Esophagus squamous epithelium (tissue), 5 donors: ENCODE measurements at places on chromosomes 1 and 21.
A peak's percentile ranks its signal among the peaks of the same experiment; 100 is the strongest.

DNA sequence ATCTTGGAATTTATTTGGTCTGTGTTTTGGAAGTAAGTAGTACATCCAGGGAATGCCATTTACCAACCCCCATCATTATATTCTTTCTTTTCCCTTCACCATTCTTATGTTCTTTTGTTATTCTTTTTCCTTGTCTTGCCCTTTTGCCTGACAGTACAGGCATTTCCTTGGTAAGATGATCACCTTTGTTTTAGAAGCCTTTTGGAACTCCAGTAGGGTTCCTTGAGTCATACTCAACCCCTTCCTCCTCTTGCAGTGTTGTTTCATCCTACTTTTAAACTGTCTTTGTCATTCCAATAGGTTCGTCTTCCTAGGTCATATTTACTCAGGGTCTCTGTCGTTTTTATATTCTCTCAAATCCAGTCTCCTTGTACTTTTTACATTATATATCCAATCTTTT is 9.2 kb downstream of the MRPS21 start:
- DNase-seq, result no peak
- peaks cover 4% of the 10 kb centered on the region for H3K4me1 ChIP-seq
- no peaks in the 10 kb centered on the region for H3K27me3 ChIP-seq
- H3K36me3 ChIP-seq, result no peaks in the 10 kb centered on the region
- peak overlapping the region; percentile 44 for H3K27ac ChIP-seq

DNA sequence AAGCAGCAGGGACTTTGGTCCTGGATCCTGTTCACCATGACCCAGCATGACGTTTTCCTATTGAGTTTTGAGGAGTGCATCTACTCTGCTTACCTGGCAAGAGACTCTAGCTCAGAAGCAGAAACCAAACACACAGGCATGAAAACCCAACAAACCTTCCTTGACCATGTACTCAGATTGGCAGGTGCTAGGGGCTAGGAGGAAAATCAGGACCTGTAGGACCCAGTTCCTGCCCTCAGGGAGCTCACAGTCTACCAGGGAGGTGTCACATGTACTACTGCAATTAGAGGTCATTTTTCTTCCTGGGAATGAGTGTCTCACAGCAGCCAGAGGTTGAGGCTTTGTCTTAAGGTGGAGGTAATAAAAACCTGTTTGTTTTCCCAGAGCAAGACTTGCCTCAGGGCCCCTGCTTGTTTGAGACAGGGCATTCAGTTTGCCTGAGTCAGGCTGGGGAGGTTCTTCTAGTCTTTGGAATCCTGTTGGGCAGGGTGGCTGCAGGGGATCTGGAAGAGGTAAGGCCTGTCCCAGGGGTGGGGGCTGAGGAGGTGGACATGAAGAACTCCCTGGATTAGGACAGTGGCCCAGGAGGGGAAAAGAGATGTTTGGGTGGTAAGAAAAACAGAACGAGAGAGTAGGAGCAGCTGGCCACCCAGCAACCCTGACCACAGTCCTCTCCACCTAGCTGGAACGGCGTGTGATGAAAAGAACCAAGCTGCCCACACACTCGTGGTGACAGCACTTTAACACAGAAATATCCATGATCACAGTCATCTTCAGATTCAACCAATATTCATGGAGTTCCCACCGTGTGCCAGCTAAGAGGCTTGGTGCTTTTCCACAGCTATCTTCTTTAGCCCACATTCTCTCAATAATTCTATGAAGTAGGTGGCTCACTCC is 30.8 kb downstream of the IER5 start:
- no peak for DNase-seq
- H3K4me3 ChIP-seq, result no peak overlapping the region
- H3K4me1 ChIP-seq, result peaks cover 88% of the 10 kb centered on the region
- no peaks in the 10 kb centered on the region for H3K27me3 ChIP-seq

DNA sequence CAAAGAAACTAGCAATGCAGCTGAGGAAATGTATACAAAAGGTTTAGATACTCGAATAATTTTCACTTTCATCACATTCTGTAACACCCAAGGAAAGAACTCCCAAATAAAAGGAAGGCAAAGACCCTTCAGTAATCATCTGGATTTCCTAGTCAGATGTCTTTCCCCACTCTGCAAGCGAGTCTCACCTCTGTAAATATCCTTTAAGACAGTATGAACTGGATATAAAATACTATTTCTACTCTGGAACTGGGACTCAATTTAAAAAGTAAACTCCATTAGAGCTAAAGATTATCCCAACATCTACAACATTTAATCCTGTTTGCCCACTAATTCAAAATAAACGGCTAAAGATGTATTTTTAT is 27.0 kb downstream of the C2CD2 start:
- peaks cover 56% of the 10 kb centered on the region for H3K4me1 ChIP-seq
- H3K4me3 ChIP-seq, result peak overlapping the region; percentile 46
- peak overlapping the region; percentile 88 for H3K27ac ChIP-seq
- no peaks in the 10 kb centered on the region for H3K27me3 ChIP-seq

- peaks cover 4% of the 10 kb centered on the region for H3K4me1 ChIP-seq
- H3K4me3 ChIP-seq, result no peak overlapping the region
- no peaks in the 10 kb centered on the region for H3K36me3 ChIP-seq
- no peak for DNase-seq
- H3K27me3 ChIP-seq, result no peaks in the 10 kb centered on the region
These were observed 35.7 kb downstream of the ZMYND12 start for GRCh38 chr1:42420121-42420520.

- no peaks in the 10 kb centered on the region for H3K4me1 ChIP-seq
- no peaks in the 10 kb centered on the region for H3K27me3 ChIP-seq
- no peak for DNase-seq
- H3K36me3 ChIP-seq, result peaks cover 58% of the 10 kb centered on the region
- no peak overlapping the region for H3K4me3 ChIP-seq
- H3K27ac ChIP-seq, result no peak overlapping the region
These were observed 94.0 kb downstream of the NPHP4 start for GRCh38 chr1:5898266-5898665.

GRCh38 chr21:35044770-35045541 is 4.1 kb downstream of the RUNX1 start:
- H3K27me3 ChIP-seq, result no peaks in the 10 kb centered on the region
- H3K4me1 ChIP-seq, result peaks cover 12% of the 10 kb centered on the region
- DNase-seq, result no peak
- no peak overlapping the region for H3K27ac ChIP-seq

GRCh38 chr1:173553312-173553711 is 49.6 kb downstream of the SLC9C2 start:
- no peak overlapping the region for H3K4me3 ChIP-seq
- no peaks in the 10 kb centered on the region for H3K36me3 ChIP-seq
- no peak overlapping the region for H3K27ac ChIP-seq
- H3K4me1 ChIP-seq, result no peaks in the 10 kb centered on the region

GRCh38 chr1:240424740-240425464 is 187.1 kb downstream of the GREM2 start:
- H3K4me3 ChIP-seq, result no peak overlapping the region
- H3K27ac ChIP-seq, result no peak overlapping the region
- DNase-seq, result no peak
- no peaks in the 10 kb centered on the region for H3K36me3 ChIP-seq

GRCh38 chr1:157925419-157926166 is 67.9 kb upstream of the KIRREL1 start:
- H3K4me3 ChIP-seq, result no peak overlapping the region
- no peak for DNase-seq
- H3K27me3 ChIP-seq, result peaks cover 5% of the 10 kb centered on the region
- no peak overlapping the region for H3K27ac ChIP-seq
- H3K4me1 ChIP-seq, result no peaks in the 10 kb centered on the region

DNA sequence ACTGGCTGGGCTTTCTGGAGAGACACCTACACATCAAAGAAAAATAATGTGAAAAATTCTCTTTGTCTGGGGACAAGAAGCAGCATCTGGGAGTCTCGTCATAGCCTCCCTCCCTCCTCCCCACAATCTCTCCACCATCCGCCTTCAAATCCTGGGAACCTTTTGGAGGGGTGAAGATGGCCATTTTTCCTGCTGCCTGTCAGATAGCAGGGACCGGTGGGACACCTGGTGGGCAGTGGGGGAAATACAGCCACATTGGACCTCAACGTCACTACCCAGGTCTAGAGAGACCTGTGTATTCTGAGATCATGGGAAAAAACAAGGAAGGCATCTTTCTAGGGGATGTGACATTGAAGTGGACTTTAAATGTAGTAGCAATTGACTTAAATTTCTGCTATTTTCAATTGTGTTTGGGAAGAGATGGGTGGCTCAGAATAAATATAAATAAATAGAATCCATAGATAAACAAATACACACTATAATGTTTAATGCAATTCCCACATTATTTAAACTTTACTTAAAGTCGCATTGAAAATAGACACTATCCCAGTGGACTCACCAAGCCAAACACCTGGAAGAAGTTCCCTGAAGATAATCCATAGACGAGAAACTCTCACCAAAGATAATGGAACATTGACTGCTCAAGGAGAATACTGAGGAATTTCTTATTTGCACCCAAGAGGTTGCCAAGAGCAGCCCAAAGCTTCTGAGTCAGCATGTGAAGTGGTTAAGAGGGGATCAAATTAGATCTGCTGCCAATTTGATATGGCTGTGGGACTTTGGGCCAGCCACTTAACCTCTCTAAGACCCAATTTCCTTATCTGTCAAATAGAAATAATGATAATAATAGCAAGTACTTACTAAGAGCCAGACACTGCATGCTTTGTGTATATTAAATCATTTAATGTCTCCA is 147.6 kb upstream of the CAMK1G start:
- no peak overlapping the region for H3K4me3 ChIP-seq
- peak overlapping the region; percentile 30 for H3K27ac ChIP-seq
- H3K36me3 ChIP-seq, result peaks cover 12% of the 10 kb centered on the region
- no peaks in the 10 kb centered on the region for H3K27me3 ChIP-seq
- H3K4me1 ChIP-seq, result no peaks in the 10 kb centered on the region
- DNase-seq, result no peak

DNA sequence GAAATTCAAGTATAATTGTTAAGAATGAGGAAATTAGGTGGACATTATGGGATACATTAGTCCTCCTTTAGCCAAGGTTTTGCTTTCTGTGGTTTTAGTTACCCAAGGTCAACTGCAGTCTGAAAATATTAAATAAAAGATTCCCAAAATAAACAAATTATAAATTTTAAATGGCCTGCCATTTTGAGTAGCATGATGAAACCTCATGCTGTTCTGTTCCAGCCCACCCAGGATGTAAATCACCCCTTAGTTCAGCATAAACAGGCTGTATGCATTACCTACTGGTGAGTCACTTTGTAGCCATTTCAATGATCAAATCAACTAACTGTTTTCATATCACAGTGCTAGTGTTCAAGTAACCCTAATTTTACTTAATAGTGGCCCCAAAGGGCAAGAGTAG is 132.5 kb upstream of the LYPLAL1 start:
- H3K27me3 ChIP-seq, result no peaks in the 10 kb centered on the region
- no peak overlapping the region for H3K27ac ChIP-seq
- DNase-seq, result no peak
- no peaks in the 10 kb centered on the region for H3K36me3 ChIP-seq

GRCh38 chr1:163399976-163400601 is 78.3 kb downstream of the NUF2 start:
- no peaks in the 10 kb centered on the region for H3K36me3 ChIP-seq
- H3K4me1 ChIP-seq, result no peaks in the 10 kb centered on the region
- H3K27me3 ChIP-seq, result no peaks in the 10 kb centered on the region
- no peak overlapping the region for H3K4me3 ChIP-seq

DNA sequence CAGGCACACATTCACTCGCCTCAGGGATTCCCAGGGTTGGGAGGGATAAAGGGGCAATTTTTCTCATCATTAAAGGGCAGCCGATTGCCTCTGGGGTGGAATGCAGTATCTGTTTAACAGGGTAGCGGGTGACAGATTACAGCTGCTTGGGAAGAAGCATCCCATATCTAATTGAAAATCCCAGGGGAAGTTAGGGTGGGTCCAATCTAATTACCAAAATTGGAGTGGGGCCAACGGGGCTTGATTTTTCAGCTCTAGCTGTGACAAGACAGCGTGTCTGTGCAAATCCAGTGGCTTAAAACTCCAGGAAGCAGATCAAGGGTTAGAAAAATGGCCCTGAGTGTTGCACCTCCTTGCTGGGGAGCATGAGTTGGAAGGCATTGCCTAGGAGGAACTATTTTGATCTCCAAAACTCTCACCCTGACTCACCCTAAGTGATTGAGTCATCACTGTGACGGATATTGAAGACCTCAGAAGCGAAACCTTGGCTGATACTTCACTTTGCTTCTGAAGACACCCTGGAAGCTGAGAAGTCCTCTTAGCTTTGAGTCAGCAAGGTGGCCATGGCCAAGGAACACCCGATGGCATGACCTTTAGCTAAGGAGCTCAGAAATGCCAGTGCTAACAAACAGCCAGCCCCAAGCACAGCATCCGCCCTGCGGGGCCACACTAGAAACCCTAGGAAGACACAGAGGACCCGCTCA is 46.0 kb downstream of the GRHL3 start:
- H3K27me3 ChIP-seq, result no peaks in the 10 kb centered on the region
- H3K4me3 ChIP-seq, result no peak overlapping the region
- peak overlapping the region; percentile 83 for H3K27ac ChIP-seq
- no peak for DNase-seq

DNA sequence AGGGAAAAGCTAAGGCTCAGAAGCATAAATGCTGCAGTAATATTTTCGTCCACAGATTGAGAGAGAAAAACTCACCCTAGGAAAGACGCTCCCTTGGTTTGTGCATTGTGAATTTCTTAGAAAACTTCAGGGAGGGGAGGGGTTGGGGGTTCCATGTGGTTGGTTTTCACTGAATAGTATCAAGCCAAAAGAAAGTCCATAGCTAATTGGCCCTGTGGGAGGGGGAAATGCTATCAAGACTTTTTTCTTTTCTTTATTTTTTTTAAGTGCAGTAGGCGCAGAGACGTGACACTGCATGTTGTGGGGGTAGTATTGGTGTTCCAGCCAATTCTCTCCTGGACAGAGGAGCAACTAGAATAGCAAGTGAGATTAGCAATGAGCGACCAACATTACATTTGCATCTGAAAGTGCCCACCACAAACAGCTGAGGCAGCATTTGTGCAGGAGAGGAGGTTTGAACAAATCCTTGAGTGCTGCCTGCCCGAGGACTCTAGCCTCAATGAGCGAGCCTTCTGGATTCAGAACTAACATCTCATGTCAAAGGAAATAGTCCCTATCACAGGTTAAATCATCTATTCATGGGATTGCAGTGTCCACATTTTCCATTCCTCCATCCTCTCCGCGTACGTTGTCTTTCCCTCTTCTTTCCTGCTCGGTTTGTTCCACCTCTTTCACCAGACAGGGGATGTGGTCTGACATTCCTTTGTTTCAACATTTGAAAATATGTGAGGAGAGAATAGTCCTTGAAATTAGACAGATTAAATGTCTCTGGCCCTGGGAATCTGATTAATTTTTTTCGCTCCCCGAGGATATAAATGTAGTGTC is 118.0 kb upstream of the MARK1 start:
- H3K4me1 ChIP-seq, result no peaks in the 10 kb centered on the region
- no peak for DNase-seq
- H3K36me3 ChIP-seq, result no peaks in the 10 kb centered on the region
- no peak overlapping the region for H3K27ac ChIP-seq
- no peak overlapping the region for H3K4me3 ChIP-seq

- no peak overlapping the region for H3K4me3 ChIP-seq
- no peaks in the 10 kb centered on the region for H3K4me1 ChIP-seq
- H3K27me3 ChIP-seq, result no peaks in the 10 kb centered on the region
- no peaks in the 10 kb centered on the region for H3K36me3 ChIP-seq
These were observed 77.4 kb upstream of the MROH9 start for GRCh38 chr1:170857955-170858354.
